Stimulated activated CD8-positive, alpha-beta memory T cell treated with anti-CD3 and anti-CD28 coated beads, Interleukin-15, amount 100 ng/mL, for 24 hours (primary cell): ENCODE measurements at places on chromosomes 16 and 17.

DNA sequence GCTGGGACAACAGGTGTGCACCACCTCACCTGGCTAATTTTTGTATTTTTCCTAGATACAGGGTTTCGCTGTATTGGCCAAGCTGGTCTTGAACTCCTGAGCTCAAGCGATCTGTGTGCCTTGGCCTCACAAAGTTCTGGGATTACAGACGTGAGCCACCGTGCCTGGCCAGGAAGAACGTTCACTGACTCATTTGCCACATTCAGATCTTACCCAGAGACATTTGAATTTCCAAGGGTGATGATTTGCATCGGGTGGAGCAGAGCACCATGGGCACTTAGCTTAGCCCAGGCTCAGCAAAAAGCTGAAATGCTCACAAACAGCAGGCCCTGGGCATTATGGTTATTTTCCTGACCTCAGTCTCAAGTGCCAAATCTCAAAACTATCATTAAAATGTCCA, 14.5 kb upstream of the ADORA2B start:
- DNase-seq, result no peak

- no peak for DNase-seq
Observed at GRCh38 chr16:10040136-10041080, 141.8 kb downstream of the GRIN2A start.

DNA sequence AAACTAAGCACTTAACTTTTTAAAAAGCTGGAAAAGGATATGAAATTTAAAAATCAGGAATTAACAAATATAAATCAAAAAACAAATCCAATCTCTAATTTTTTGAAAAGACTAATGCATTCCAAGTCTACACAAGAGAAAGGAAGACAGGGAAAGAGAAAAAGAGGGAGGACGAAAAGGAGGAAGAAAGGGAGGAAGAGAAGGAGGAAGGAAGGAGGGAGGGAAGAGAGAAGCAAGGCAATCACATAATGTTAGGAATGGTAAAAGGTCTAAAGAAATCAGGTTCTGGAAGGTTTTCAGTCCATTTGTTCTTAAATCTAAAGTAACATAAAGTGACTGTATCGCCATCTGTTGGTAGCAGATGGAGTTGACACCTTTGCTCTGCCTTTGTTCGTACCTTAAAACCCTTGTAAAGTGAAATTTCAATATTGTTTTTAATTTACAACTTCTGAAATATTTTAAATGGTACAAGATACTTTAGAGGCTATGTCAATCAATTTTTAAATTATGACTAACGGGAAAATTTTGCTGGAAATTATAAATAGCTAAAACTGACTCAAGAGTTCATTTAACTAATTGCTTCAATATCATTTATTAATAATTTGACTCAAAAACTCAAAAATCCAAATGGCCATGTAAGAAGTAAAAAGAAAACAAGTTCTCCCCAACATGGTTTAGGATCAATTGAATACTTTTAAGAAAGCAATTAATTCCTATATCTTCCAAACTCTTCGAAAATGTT, 20.4 kb upstream of the CDYL2 start:
- no peak for DNase-seq

GRCh38 chr16:48542020-48542473, 67.9 kb downstream of the N4BP1 start:
- no peak for DNase-seq

DNA sequence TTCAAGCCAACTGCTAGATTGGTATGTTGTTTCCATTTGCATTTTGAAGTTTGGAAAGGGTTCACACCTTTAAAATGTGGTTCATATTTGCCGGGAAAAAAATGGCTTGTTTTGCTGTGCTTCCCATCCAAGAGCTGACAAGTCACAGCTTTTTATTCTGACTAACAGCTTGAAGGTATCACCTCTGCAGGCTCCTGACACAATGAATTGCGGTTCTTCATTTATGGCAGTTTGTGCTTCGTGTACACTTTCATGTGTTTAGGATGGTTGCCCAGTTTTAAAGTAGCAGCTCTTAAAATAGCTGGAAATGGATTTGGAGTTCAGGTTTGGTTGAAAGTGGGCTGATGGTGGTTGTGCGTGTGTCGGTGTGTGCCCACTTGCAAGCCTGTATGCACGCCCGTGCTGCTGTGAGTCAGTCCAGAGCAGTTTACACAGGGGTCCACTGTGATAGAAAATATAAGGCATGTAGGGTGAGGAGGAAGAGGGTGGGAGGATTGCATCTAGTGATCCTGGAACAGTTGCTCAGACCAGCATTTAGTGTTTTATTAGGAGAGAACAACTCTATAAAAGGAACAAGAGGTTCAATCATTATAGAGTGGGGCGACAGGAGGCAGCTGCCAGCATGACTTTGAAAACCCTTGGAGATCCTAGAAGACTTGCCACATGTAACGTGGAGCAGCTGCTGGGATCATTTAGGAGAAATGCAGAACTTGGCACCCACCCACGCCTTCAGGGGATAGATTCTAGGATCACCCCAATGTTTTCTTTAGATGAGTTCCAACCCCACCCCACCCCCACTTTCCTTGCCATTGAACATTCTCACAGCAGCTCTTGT, 108.0 kb upstream of the TBX2 start:
- no peak for DNase-seq

DNA sequence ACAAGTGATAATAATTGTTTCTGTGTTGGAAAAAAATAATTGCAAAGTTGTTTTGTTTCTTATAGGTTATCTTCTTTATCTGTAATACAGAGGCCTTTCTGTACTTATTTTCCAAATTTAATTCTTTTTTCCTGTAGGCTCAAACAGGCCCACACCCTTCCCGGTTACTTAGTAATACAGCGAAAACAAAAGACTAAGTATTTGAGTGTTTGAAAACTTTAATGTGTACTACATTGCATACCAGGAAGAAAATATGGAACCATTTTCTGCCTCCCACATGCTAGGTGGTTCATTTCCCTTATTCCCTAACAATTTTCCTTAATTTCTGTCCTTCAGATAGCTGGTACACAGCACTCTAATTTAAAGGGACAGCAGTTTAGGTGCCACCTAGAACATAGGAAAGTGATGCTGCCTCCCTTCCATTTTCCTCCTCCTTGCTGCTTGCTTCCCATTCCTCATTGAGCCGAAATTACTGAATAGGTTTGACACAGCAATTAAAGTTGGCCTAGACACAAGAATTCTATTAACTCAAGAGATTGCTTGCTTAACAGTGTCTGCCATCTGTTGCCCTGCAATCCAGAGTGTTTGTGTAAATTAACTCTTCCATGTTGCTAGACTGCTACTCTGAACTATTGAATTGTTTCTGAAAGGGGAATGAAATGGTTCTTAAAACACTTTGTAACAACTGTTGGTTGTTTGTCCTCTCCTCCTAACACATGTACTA, 24.2 kb downstream of the CYB5B start:
- no peak for DNase-seq

DNA sequence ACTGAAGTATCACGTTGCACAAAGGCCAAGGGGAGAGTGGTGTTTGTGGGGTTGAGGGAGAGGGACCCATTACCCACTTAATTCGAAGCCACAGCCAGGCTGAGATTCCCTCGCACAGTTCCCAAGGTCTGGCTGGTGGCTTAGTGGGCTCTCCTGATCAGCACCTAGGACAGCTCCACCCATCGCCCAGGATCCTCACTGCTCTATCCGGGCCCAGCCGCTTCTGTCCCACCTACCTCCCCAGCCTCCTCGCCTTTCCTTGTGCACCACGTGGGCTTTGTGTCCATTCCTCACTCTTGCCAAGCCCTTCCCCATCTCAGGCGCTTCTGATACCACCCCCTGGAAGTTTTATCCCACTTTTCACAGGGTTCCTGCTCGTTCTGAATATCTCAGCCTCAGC, 163.5 kb downstream of the CCT6B start:
- no peak for DNase-seq

DNA sequence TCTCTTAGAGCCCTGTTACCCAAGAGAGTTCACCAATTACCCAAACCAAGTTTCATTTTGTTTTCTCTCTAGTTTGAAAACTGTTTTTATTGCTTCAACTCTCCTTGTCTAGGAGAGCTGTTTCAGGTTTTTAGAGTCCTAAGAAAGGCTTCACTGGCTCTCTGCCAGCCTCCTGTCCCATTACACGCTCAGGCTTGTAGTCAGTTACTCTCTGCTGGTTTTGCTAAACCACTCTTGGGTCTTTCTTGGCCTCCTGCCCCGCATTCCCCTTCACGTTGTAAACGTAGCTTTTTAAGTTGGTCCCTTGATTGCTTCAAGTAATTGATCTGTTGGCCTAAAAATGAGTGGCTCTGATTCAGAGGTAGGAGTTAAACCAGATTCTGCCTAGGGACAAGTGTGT, 529.1 kb downstream of the MAF start:
- no peak for DNase-seq

DNA sequence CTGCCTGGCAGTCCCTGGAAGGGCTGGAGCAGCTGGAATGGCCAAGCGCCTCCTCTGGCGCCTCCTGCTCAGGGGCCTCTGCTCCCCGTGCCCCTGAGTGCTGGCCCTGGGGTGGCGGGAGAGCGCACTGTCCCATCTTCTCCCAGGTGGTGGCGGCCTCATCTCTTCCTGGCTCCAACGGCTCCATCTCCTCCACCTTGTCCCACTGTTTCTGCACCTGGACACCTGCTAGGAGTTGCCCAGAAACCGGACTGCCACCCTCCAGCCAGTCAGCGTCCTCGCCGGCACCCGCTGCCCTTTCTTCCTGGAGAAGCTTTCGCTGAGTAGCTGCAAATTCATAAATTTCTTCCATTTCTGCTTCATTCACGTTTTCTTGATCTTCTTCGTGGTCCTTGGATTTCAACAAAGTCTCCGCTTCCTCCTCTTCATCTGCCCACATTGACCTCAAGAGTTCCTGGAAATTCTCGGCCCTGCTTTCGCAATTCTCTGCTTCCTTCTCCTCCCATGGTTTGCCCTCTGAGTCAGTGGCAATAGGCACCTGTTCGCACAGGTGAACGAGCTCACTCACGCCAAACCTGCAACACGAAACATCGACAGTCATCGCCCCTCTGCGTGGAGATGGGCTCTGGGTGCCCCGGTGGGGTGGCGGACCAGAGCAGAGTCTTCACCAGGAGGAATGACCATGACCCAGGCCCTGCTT, 13.7 kb upstream of the NLRC3 start:
- no peak for DNase-seq

DNA sequence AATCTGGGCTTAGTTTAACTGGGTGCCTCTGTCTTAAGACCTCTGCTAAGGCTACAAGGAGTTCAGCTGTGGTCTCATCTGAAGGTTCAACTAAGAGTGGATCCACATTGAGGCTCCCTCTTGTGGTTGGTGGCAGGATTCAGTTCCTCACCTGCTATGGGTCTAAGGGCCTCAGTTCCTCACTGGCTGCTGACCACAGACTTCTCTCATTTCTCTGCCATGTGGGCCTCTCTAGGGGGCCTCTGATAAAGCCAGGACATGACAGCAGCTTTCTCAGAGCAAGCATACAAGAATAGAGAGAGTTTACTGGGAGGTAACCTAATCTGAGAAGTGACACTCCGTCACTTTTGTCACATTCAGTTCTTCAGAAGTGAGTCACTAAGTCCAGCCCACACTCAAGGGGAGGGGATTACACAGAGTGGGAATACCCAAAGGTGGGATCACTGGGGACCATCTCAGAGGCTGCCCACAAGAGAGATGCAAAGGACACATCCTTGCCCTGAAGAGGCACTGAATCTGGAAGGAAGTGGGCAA, 19.2 kb upstream of the ABAT start:
- no peak for DNase-seq

- DNase-seq, result no peak
Observed at GRCh38 chr17:42387661-42388380, 421 bp downstream of the STAT3 start.

GRCh38 chr16:3999479-4000325, 116.5 kb downstream of the ADCY9 start:
- DNase-seq, result no peak

GRCh38 chr16:83733301-83733700, 74.5 kb upstream of the HSBP1 start:
- no peak for DNase-seq

GRCh38 chr17:73575470-73576221, 68.6 kb downstream of the SDK2 start:
- no peak for DNase-seq

DNA sequence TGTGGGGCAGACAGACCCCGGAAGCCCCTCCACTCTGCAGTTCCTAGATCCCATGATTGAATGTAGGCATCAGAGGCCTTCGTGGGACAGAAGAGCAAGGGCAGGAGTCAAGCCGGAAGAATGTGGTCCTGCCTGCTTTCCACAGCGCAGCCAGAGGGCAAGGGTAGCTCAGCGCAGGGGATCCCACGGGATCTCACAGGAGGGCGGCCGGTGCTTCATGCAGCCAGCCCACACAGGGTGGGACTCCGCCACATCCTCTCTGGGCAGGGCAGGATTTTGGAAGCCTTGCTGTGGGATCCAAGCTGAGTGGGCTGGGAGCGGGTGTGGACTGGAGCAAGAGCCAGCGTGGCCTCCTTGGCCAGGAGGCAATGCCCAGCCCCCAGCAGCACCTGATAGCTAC, 13.0 kb downstream of the KATNB1 start:
- no peak for DNase-seq

DNA sequence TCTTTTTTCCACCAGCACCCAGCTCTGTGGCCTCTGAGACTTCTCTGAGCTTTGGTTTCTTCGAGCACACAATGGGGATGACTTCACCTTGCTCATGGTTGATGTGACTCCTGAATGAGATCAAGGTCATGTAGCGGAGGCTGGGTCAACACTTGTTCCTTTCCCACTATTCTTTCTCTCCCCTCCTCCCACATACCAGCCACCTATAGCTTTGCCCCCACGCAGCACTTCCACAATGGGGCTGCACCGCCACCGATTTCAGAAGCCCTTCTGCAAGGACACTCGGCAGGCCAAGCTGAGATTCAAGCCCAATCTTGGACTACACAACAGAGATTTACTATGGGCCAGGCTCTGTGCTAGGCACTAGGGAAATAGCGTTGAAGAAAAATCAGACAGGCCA, 14.4 kb downstream of the TRIM25 start:
- DNase-seq, result no peak

DNA sequence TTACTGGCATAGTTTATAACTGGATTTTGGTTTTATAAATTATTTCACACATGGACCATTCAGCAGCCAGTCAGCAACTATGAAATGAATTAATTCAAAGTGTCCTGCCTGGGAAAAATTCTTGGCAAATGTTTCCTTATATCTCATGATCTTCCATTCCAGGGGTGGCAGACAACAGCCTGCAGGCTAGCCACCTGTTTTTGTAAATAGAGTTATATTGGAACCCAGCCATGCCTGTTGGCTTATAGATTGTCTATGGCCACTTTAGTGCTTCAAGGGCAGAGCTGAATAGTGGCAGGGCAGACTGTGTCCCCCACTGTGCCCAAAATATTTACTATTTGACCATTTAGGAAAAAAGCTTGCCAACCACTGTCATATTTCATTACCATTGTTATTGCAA, 613.7 kb downstream of the TMEM114 start:
- DNase-seq, result no peak

GRCh38 chr17:1673041-1673785, 11.5 kb downstream of the PRPF8 start:
- DNase-seq, result no peak
